ENCODE measurements at places on chromosomes 16 and 17.

DNA sequence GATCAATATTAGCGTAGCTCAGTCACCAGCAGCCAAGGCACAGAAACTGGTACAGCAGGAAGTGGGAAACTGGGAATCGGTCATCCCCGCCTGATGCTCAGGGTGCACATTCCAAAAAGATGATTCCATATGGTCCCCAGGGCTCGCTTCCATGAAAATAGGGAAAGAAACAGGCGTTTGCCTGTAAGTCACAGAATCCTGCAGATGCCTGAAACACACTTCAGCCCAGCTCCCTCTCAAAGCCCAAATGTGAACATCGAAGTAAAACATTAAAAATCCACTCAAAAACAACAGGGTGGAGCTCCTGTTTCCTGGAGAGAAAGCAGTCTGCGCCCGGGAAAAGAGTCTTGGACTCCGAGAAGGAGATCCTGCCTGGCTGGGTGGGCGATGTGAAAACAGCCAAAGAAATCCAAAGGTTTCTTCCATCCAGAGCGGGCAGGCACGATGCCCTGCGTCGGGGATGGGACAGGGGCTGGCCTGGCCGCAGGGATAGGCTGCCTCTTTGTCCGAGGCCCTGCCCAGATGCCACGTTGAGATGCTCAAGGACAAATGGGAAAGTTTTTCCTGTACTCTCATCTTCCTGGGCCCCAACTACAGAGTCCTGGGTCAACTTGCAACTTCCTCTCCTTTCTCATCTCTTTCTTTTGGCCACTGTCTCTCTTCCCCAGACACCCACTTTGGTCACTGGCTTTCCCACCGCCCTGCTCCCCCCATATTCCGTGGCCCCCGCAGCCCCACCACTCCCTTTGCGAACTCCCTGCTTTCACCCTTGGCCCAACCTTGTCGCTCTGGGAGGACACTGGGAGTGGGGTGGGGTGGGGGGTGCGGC is 743 bp downstream of the WIPI1 start:
- peak; percentile 95 for DNase-seq

GRCh38 chr16:89004209-89004831 is 27.3 kb upstream of the CBFA2T3 start:
- DNase-seq, result no peak

- no peak for DNase-seq
These were observed 45.8 kb downstream of the SYT17 start for GRCh38 chr16:19213885-19214284.

DNA sequence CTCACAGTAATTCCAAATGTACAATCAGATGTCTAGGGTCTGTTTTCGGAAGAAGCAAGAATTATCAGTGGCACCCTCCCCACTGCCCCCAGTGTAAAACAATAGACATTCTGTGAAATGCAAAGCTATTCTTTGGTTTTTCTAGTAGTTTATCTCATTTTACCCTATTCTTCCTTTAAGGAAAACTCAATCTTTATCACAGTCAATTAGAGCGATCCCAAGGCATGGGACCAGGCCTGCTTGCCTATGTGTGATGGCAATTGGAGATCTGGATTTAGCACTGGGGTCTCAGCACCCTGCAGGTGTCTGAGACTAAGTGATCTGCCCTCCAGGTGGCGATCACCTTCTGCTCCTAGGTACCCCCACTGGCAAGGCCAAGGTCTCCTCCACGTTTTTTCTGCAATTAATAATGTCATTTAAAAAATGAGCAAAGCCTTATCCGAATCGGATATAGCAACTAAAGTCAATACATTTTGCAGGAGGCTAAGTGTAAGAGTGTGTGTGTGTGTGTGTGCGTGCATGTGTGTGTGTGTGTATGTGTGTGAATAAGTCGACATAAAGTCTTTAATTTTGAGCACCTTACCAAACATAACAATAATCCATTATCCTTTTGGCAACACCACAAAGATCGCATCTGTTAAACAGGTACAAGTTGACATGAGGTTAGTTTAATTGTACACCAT is 59.7 kb downstream of the HLF start:
- no peak for DNase-seq

GRCh38 chr17:65184235-65184959 is 47.2 kb downstream of the RGS9 start:
- DNase-seq, result no peak

DNA sequence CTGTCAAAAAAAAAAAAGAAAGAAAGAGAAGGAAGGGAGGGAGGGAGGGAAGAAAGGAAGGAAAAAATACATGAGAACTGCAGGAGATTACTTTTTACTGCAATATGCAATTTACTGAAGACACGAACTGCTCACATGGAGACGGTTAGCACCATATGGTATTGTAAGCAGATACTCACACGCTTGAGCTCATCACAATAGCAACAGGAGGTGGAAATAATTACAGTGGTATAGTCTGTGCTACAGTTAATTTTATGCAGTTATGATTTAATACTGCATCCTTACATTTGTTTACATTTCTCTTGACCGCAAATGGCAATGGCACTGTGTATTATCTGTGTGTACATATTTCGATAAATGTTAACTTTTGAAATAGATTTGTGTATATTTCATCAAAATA is 21.4 kb upstream of the SLC46A1 start:
- DNase-seq, result no peak

DNA sequence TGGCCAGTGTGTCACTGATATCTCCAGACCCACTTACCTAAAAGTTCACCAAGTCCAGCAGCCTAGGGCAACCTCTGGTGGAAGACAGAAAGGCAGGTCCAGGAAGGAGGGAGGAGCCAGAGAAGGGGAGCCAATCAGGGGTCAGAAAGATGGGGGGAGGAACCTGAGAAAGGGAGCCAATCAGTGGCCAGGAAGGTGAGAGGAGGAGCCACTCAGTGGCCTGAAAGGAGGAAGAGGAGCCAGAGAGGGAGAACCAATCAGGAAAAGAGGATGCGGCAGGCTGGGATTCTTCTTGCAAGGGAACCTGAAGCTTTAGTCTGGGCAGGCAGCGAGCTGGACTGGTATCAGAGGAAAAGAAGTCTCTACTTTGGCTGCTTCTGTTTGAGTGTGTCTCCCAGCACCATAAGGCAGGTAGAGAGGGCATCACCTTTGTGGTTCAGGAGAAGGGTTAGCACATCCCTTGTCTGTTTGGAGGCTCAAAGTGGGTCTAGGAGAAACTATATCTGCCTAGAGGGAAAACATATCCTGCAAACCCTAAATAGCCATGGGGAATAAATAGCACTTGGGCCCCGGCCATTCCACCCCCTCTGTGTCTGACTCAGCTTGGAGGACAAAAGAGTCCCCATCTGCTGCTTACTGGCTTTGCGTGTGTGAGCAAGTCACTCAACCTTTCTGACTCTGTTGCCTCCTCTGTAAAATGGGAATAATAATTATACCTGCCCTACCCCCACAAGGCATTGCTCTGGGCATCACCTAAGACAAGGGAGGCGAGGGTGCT is 43.4 kb upstream of the CRHR1 start:
- peak; percentile 67 for DNase-seq

GRCh38 chr17:8031261-8031661 is 7.6 kb upstream of the ALOX15B start:
- DNase-seq, result no peak

GRCh38 chr17:42189651-42189965 is 4.4 kb upstream of the HCRT start:
- DNase-seq, result no peak
